ENCODE measurements at places on chromosomes 1 and 21.

GRCh38 chr1:239858529-239858928, 233.2 kb upstream of the FMN2 start:
- DNase-seq: no peak

GRCh38 chr1:52139817-52140540, 1.9 kb upstream of the ZFYVE9 start:
- no peak for DNase-seq

- no peak for DNase-seq
Observed at GRCh38 chr1:20733360-20733975, 965 bp upstream of the SH2D5 start.

DNA sequence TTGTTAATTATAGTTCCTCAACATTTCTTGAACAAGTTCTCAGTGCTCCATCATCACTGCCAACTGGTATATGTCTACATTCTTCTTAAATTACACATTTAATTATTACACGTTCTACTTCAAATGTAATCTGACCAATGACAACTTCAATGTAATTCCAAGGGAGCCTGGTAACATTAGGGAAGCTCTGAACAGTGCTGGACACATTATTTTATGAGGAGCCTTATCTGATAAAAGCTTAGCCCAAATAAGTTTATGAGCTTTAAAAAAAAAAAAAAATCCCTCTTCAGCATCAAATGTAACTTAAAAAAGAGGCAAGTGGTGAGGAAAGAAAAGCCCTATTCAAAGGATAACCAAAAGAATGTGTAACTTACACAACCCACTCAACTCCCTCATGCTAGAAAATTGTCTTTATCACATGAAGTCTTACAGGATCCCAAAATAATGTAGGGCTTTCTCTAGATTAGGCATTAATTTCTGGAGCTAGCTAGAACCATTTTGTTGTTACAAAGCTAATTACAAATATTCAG, 35.2 kb upstream of the ABCA4 start:
- DNase-seq: no peak

All from neural progenitor cell (in vitro differentiated cells).